ENCODE measurements at places on chromosomes 16 and 17. TPM values are rescaled to one million over a fixed set of nuclear protein-coding genes. Genes with fewer than 3 reads are reported as not detected.

The KRTAP4-6 gene
- total RNA-seq, result not detected

The WNT9B gene
- total RNA-seq, result not detected

The ATF7IP2 gene
- 86.9 TPM for total RNA-seq

GRCh38 chr17:42005166-42005565, 12.1 kb downstream of the DNAJC7 start:
- H3K27ac ChIP-seq, result no peak overlapping the region
- peaks cover 45% of the 10 kb centered on the region for H3K36me3 ChIP-seq
- peaks cover 16% of the 10 kb centered on the region for H3K4me1 ChIP-seq
- no peaks in the 10 kb centered on the region for H3K27me3 ChIP-seq
- DNase-seq, result no peak

Data from CD4-positive, alpha-beta T cell (primary cell).